ENCODE measurements at places on chromosomes 1 and 21. TPM values are rescaled to one million over a fixed set of nuclear protein-coding genes. Genes with fewer than 3 reads are reported as not detected.
A peak's percentile ranks its signal among the peaks of the same experiment; 100 is the strongest.

IL20 gene
- total RNA-seq = not detected

DNA sequence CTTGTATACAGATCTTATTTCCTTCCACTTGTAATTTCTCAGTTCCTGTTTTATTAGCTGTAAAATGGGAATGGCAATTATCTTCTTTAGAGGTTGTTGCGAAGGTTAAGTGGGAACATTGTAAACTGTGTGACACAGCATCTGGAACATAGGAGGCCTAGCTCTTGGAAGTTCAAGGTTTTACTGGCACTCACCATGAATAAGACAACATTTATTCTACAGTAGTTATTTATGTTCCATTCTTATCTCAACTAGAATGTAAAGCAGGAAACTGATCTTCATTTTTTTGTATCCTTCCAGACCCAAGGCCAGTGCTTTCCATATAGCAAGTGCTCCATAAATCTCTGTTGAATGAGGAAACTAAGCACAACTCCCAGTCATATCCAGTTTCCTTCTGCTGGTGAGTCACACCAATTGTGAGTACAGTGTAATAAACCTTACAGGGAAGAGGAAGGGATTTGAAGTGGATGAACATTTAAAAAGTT, 1.4 kb downstream of the BCL10 start:
- H3K36me3 ChIP-seq = peaks cover 10% of the 10 kb centered on the region
- H3K27ac ChIP-seq = peak overlapping the region; percentile 96
- no peaks in the 10 kb centered on the region for H3K27me3 ChIP-seq
- no peak for DNase-seq
- peak overlapping the region; percentile 93 for H3K4me3 ChIP-seq

DNA sequence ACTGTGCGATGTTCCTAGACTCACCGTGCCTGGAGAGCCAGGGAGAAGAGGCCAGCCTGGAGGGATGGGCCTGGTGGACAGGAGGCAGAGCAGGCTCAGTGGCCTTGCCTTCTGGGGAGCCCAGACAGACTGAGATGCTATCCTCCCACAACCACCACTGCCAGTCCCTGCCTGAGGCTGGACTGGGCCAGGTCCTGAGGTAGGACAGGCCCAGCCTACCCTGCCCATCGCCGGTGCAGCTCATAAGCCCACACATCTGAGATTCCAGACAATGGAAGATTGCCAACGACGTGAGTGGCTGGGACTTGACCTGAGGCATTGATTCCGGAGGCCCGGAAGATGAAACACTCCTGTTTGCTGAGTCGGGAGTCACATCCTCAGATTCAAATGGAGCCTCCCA, 5.8 kb downstream of the CLEC20A start:
- no peak for DNase-seq
- H3K36me3 ChIP-seq = no peaks in the 10 kb centered on the region
- H3K27ac ChIP-seq = no peak overlapping the region
- H3K27me3 ChIP-seq = no peaks in the 10 kb centered on the region

GPATCH2 gene
- 26.7 TPM for total RNA-seq

GRCh38 chr1:40316595-40317393, at the start of gene COL9A2:
Gene COL9A2 (minus strand): TSS chr1:40317286. CDS start chr1:40317197, 89 bp downstream.
- peaks cover 19% of the 10 kb centered on the region for H3K4me1 ChIP-seq
- H3K27ac ChIP-seq = no peak within 1 kb of the TSS
- no peaks in the 10 kb centered on the region for H3K36me3 ChIP-seq
- peaks cover 76% of the 10 kb centered on the region for H3K27me3 ChIP-seq

DNA sequence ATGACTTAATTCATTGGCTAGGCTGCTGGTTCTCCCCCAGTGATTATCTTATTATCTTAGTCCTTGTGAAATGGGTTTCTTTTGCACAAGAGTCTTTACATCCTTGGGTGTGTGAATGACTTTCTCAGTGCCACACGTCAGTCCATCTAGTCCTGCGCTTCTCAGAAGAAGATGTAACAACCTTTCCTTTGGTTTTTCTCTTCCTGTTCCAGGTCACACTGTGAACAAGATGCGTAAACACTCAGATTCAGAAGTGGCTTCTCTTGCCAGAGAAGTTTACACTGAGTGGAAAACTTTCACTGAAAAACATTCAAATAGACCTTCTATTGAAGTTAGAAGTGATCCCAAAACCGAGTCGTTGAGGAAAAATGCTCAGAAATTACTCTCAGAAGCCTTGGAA, 35.0 kb downstream of the TCEANC2 start:
- H3K27me3 ChIP-seq = no peaks in the 10 kb centered on the region
- no peak for DNase-seq
- H3K4me1 ChIP-seq = no peaks in the 10 kb centered on the region
- no peak overlapping the region for H3K4me3 ChIP-seq
- H3K36me3 ChIP-seq = no peaks in the 10 kb centered on the region

GRCh38 chr1:218898921-218899320, 274.8 kb upstream of the LYPLAL1 start:
- no peak overlapping the region for H3K27ac ChIP-seq
- no peak for DNase-seq
- no peaks in the 10 kb centered on the region for H3K4me1 ChIP-seq

GRCh38 chr1:145740269-145740668, 21.0 kb downstream of the CD160 start:
- H3K27me3 ChIP-seq = no peaks in the 10 kb centered on the region
- no peak overlapping the region for H3K4me3 ChIP-seq
- H3K27ac ChIP-seq = no peak overlapping the region

GRCh38 chr1:56060906-56061305, 518.5 kb downstream of the PLPP3 start:
- H3K36me3 ChIP-seq = no peaks in the 10 kb centered on the region
- H3K4me1 ChIP-seq = no peaks in the 10 kb centered on the region
- H3K4me3 ChIP-seq = no peak overlapping the region

GRCh38 chr1:13697738-13698137, 2.2 kb upstream of the PRDM2 start:
- no peak overlapping the region for H3K4me3 ChIP-seq
- H3K36me3 ChIP-seq = no peaks in the 10 kb centered on the region
- H3K27me3 ChIP-seq = peaks cover 32% of the 10 kb centered on the region
- H3K27ac ChIP-seq = no peak overlapping the region

DSCAM gene
- 0.07 TPM for total RNA-seq

GRCh38 chr1:199821029-199821779, 206.3 kb upstream of the NR5A2 start:
- H3K36me3 ChIP-seq = no peaks in the 10 kb centered on the region
- H3K4me1 ChIP-seq = peaks cover 9% of the 10 kb centered on the region
- no peak overlapping the region for H3K27ac ChIP-seq
- no peaks in the 10 kb centered on the region for H3K27me3 ChIP-seq

DNA sequence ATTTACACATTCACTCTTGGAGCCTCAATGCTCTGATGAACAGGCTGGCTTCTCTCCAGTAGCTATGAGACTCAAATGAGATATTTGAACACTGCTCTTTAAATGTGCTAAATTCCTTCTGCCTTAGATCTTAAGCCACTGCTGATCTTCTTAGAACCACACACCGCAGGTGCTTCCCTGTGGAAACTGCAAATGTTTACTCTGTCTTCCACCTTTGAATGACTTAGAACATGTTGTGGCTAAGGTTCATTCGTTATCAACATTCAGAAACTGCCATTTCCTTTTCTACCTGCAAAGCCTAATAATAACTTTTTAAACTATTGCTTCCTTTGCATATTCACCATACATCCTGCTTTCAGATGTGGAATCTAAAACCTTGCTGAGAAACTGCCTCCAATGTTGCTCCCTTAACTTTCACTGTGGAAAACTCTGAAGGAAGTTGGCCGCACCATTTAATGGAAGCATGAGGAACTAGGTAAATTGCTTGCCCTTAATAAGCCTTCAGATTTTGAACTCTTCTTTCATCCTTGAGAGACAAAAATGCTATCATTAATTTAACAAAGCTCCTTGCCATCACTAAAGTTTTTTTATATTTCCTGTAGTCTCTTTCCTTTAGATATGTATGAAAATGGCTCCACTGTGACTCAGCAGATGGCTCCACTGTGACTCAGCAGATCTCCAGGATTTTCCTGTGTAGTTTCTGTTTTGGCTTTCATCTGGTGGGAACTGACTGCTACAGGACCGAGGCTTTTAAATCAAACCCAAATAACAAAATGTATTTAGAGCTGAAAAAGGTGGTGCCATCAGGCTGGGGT, 143.8 kb downstream of the TNFSF18 start:
- H3K36me3 ChIP-seq = no peaks in the 10 kb centered on the region
- no peak overlapping the region for H3K4me3 ChIP-seq
- no peaks in the 10 kb centered on the region for H3K4me1 ChIP-seq
- DNase-seq = no peak

DNA sequence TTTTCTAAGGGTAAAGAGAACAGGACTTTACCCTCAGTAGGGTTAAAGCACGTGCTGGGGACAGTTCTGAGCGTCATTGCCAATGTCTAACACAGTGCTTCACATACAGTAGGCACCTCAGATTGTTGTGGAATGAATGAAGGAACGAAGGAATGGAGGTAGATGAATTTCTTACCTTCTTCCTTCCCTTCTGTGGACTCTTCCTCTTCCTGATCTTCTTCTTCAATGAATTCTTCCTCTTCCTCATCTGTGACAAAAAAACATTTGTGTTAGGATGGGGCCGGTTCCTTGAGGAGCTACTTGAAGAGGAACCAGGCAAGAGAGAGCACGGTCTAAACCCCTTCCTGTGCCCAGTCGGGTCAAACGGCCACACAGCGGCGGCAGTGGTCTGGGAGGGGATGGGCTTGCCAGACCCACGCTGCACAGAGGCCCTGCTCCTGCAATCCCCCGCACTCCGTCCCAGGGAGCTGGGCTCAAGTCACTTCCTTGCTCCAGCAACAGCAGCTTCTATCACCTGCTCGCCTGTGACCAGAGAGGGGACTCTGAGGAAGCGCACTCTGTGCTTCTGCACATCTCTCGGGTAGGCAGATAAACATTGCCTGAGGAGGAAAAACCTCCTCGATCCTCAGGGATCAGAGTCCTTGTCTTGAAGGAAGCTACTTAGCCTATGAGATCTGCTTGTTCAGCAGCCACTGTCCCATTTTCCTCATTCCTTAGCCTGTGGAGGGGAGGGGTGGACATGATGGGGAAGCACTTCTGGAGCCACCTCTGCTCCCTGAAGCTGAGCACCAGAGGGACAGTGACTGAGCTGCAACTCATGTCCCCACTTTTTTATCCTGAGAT, 8.0 kb upstream of the SLC30A2 start:
- peaks cover 19% of the 10 kb centered on the region for H3K27me3 ChIP-seq
- no peaks in the 10 kb centered on the region for H3K4me1 ChIP-seq
- H3K4me3 ChIP-seq = no peak overlapping the region
- no peaks in the 10 kb centered on the region for H3K36me3 ChIP-seq

GRCh38 chr1:98110674-98111073, 189.8 kb upstream of the DPYD start:
- no peaks in the 10 kb centered on the region for H3K36me3 ChIP-seq
- no peaks in the 10 kb centered on the region for H3K27me3 ChIP-seq
- DNase-seq = no peak
- no peak overlapping the region for H3K4me3 ChIP-seq
- H3K4me1 ChIP-seq = no peaks in the 10 kb centered on the region

DNA sequence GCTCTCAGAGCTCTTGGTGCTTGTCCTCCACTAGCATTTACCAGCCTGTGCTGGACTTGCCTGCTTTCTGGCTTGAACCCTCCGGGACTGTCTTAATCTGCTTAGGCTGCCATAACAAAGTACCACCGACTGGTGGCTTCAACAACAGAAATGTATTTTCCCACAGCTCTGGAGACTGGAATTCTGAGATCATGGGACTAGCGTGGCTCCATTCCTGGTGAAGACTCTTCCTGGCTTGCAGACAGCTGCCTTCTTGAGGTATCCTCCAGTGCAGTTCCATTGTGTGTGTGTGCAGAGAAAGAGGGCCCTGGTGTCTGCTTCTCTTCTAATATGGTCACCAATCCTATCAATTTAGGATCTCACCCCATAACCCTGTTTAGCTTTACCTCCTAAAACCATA, 22.0 kb upstream of the RCAN1 start:
- no peaks in the 10 kb centered on the region for H3K27me3 ChIP-seq
- no peaks in the 10 kb centered on the region for H3K4me1 ChIP-seq
- no peak for DNase-seq
- H3K27ac ChIP-seq = no peak overlapping the region
- no peak overlapping the region for H3K4me3 ChIP-seq

CD53 gene
- 0.93 TPM for total RNA-seq

DNA sequence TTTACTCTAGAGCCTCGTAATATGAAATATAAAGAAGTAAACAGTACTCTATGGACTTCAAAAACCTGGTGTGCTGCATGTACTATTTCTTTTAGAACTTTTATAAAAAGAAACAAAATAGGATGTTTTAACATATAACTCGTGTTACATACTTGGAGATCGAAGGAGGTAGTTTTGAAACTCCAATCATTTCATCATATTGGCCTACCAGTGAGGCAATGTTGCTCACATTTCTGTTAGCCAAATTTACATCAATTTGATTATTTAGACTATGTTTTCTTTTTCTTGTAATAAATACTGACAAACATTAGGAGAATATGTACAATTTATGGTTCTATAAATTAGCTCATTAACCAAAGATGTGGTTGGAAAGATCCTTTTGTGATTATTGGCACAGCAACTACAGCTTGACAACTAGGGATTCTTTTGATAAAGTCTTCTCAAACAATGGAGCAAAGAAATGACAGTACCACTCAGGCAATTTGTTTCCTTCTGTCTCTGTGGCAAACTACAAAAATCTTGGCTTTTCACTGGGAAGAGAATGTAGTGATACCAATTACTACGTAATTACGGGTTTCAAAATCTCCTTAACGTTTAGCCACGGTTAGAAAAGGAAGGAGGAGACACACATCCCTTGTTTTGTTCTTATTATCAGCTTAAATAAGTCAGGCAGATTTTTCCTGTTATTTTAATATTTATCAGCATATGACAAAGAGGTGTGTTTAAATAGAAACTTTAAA, 266.6 kb upstream of the SGIP1 start:
- no peak overlapping the region for H3K4me3 ChIP-seq
- no peaks in the 10 kb centered on the region for H3K36me3 ChIP-seq
- DNase-seq = no peak

EIF4G3 gene
- 63.4 TPM for total RNA-seq

GRCh38 chr1:232962761-232963745, 12.6 kb downstream of the NTPCR start:
- H3K4me3 ChIP-seq = no peak overlapping the region
- H3K4me1 ChIP-seq = no peaks in the 10 kb centered on the region
- no peaks in the 10 kb centered on the region for H3K27me3 ChIP-seq
- DNase-seq = peak; percentile 29
- H3K36me3 ChIP-seq = peaks cover 26% of the 10 kb centered on the region
- no peak overlapping the region for H3K27ac ChIP-seq

ATPAF1 gene
- 45.9 TPM for total RNA-seq

TIAM1 gene
- total RNA-seq = 20.0 TPM

DNA sequence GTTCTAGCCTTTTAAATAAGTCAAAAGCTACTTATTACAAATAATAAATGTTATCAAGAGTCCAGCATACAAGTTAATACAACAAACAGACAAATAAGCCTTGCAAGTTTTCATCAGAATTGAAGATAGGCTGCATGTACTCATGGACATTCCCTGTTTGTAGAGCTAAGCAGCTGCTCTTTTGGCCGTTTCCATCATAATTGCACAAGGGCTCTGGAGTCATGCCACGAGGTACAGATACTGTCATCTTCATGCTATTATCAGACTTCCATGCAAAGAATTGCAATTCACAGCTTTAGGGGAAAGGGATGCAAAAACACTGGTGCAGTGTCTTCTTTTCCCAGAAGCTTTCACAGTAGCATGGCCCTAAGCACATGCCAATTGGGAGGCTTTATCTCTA, 52.8 kb upstream of the TBX15 start:
- H3K4me1 ChIP-seq = 0 out of 2 replicates have a peak, but pooled peaks cover 5% of the 10 kb centered on the region
- H3K27ac ChIP-seq = no peak overlapping the region
- no peak for DNase-seq
- no peaks in the 10 kb centered on the region for H3K36me3 ChIP-seq
